ENCODE measurements at places on chromosomes 2 and 18. TPM values are rescaled to one million over a fixed set of nuclear protein-coding genes. Genes with fewer than 3 reads are reported as not detected.

GKN2 gene
- not detected for total RNA-seq

RHBDD1 gene
- 41.0 TPM for total RNA-seq

DNA sequence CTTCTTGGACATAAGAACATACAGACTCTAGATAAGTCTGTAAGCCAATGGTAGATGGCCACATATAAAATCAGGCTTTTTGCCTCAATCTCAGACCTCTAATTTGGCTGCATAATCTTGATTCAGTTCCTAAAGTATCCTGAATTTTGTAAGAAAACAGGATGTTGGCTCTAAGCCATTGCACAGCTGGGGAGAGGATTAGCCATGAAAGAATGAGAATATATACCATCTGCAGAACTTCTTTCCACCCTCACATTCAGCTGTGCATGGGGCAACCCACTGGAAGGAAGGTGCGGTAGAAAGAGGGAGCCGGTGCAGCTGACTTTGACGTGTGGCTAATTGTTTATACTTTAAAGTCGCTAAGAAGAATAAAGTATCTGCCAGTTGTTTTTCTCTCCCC, 1061.6 kb upstream of the FAM98A start:
- no peaks in the 10 kb centered on the region for H3K4me1 ChIP-seq
- no peaks in the 10 kb centered on the region for H3K27me3 ChIP-seq
- no peak for DNase-seq

GRCh38 chr18:56844556-56844955, 193.4 kb downstream of the WDR7 start:
- no peak overlapping the region for H3K27ac ChIP-seq
- no peaks in the 10 kb centered on the region for H3K27me3 ChIP-seq
- no peaks in the 10 kb centered on the region for H3K4me1 ChIP-seq
- no peak for DNase-seq

PRSS56 gene
- not detected for total RNA-seq

- DNase-seq = no peak
- H3K27ac ChIP-seq = no peak overlapping the region
- H3K36me3 ChIP-seq = no peaks in the 10 kb centered on the region
- H3K4me1 ChIP-seq = no peaks in the 10 kb centered on the region
Observed at GRCh38 chr2:240298117-240298790, 137.2 kb upstream of the GPC1 start.

GRCh38 chr2:170354855-170355780, 177.2 kb downstream of the MYO3B start:
- H3K4me3 ChIP-seq = no peak overlapping the region
- DNase-seq = no peak
- H3K27ac ChIP-seq = no peak overlapping the region
- H3K4me1 ChIP-seq = peaks cover 11% of the 10 kb centered on the region
- no peaks in the 10 kb centered on the region for H3K27me3 ChIP-seq
- no peaks in the 10 kb centered on the region for H3K36me3 ChIP-seq

- H3K27ac ChIP-seq = peak overlapping the region; percentile 90
- no peaks in the 10 kb centered on the region for H3K27me3 ChIP-seq
- no peak for DNase-seq
- H3K4me1 ChIP-seq = peaks cover 84% of the 10 kb centered on the region
- H3K36me3 ChIP-seq = peaks cover 21% of the 10 kb centered on the region
- peak overlapping the region; percentile 17 for H3K4me3 ChIP-seq
Observed at GRCh38 chr2:105749583-105750400, 5.1 kb downstream of the NCK2 start.

DNA sequence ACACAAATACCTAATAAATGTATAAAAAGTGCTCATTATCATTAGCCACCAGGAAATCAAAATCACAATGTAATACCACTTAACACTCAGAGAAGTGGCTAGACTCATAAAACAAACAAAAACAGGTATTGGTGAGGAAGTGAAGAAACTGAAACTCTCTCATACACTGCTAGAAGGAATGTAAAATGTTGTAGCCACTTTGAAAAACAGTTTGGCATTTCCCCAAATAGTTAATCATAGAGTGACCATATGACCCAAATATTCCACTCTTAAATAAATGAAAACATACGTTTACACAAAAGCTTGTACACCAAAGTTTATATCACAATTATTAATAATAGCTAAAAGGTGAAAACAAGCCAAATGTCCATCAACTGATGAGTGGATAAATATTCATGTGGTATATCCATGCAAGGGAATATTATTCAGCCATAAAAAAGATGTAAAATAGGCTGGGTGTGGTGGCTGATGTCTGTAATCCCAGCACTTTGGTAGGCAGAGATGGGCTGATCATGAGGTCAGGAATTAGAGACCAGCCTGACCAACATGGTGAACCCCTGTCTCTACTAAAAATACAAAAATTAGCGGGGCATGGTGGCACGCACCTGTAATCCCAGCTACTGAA, 86.2 kb upstream of the COL5A2 start:
- no peak overlapping the region for H3K4me3 ChIP-seq
- H3K27me3 ChIP-seq = no peaks in the 10 kb centered on the region
- no peak overlapping the region for H3K27ac ChIP-seq
- H3K36me3 ChIP-seq = no peaks in the 10 kb centered on the region
- no peak for DNase-seq
- H3K4me1 ChIP-seq = peaks cover 4% of the 10 kb centered on the region

GRCh38 chr2:190179754-190180312, 117.3 kb upstream of the MSTN start:
- H3K4me1 ChIP-seq = peaks cover 10% of the 10 kb centered on the region
- H3K27ac ChIP-seq = no peak overlapping the region
- no peaks in the 10 kb centered on the region for H3K36me3 ChIP-seq
- no peak for DNase-seq
- no peaks in the 10 kb centered on the region for H3K27me3 ChIP-seq

ZNF385B gene
- not detected for total RNA-seq

GRCh38 chr18:12362473-12363174, 14.4 kb downstream of the AFG3L2 start:
- H3K36me3 ChIP-seq = peaks cover 85% of the 10 kb centered on the region
- H3K4me3 ChIP-seq = no peak overlapping the region
- H3K27me3 ChIP-seq = no peaks in the 10 kb centered on the region

DNA sequence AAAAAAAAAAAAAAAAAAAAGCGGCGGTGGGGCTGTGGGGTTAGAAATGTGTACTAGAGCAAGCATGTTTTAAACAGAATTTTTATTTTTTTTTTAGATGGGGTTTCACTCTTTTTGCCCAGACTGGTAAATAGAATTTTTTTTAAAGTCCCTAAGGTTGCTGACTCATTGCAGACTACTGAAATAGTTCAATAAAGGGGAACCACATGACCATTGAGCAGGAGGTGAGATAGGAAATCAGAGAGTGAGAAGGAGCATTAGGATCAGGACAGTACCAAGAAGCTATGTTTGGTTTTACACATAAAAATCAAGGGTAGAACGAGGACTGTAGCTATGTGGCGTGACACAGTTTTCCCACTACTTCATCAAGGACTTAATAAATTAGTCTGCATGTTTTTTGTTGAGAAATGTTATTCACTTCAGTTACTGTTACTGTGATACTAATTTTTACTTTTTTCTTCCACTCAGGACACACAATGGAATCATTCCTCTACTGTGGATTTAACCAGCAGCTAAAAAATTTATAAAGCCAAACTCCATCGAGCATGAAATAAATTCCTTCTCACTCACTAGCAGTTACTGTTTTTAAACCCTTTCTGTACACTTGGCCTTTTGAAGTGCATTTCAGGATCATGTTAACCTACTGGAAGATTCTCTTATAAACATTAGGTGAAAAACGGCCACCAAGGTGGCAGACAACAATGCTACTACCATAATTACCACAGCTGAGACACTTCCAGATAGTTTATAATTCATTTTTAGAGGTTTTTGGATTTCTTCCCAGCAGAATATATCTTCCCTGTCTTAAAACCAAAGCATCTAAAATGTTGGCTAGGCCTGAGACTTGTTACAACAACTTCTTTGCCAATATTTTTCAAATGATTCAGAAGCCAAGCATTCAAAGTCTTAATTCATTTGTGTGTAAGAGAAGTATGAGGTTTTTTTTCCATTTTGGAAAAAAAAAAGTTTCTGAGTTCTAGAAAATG, 33.2 kb downstream of the LAMA1 start:
- H3K4me1 ChIP-seq = no peaks in the 10 kb centered on the region
- no peak overlapping the region for H3K4me3 ChIP-seq
- no peak for DNase-seq
- H3K27ac ChIP-seq = no peak overlapping the region
- peaks cover 3% of the 10 kb centered on the region for H3K27me3 ChIP-seq

- no peak overlapping the region for H3K27ac ChIP-seq
- DNase-seq = no peak
- H3K27me3 ChIP-seq = peaks cover 13% of the 10 kb centered on the region
- no peaks in the 10 kb centered on the region for H3K36me3 ChIP-seq
- H3K4me3 ChIP-seq = no peak overlapping the region
Observed at GRCh38 chr2:216659276-216659675, 26.1 kb downstream of the IGFBP2 start.

ZNF521 gene
- 1.4 TPM for total RNA-seq

TRAPPC12 gene
- total RNA-seq = 158 TPM

- no peak for DNase-seq
- no peaks in the 10 kb centered on the region for H3K27me3 ChIP-seq
- no peaks in the 10 kb centered on the region for H3K36me3 ChIP-seq
- peaks cover 18% of the 10 kb centered on the region for H3K4me1 ChIP-seq
- no peak overlapping the region for H3K27ac ChIP-seq
- no peak overlapping the region for H3K4me3 ChIP-seq
Observed at GRCh38 chr18:54712306-54712705, 116.0 kb upstream of the RAB27B start.

SERPINB12 gene
- total RNA-seq = not detected

DSEL gene
- total RNA-seq = 1.5 TPM

DNA sequence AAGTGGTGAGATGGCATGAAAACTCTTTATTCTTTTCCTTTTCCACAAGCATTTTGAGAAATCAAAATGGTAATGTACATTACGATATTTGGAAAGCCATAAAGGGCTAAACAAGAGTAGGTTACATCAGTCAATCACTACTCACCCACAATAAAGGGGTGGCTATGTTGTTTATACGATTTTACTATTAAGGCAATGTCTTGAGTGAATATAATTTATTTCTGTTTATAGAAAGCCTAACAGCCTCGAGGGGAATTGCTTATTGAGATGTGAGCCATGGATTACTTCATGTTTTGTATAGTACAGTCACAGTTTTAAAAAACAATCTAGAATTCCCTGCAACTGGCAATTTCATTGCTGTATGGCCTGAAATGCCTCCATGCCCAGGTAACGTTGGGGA, 237.5 kb upstream of the RBBP8 start:
- DNase-seq = no peak
- H3K4me3 ChIP-seq = no peak overlapping the region
- H3K27me3 ChIP-seq = no peaks in the 10 kb centered on the region
- no peaks in the 10 kb centered on the region for H3K4me1 ChIP-seq
- H3K36me3 ChIP-seq = no peaks in the 10 kb centered on the region

- H3K27ac ChIP-seq = no peak overlapping the region
- H3K4me3 ChIP-seq = no peak overlapping the region
- no peaks in the 10 kb centered on the region for H3K27me3 ChIP-seq
- no peaks in the 10 kb centered on the region for H3K4me1 ChIP-seq
- DNase-seq = no peak
Observed at GRCh38 chr2:36185624-36186023, 170.0 kb upstream of the CRIM1 start.

- H3K27me3 ChIP-seq = no peaks in the 10 kb centered on the region
- no peaks in the 10 kb centered on the region for H3K36me3 ChIP-seq
- H3K4me1 ChIP-seq = no peaks in the 10 kb centered on the region
- DNase-seq = no peak
- no peak overlapping the region for H3K27ac ChIP-seq
- H3K4me3 ChIP-seq = no peak overlapping the region
Observed at GRCh38 chr2:8000870-8001269, 681.0 kb upstream of the ID2 start.

DNA sequence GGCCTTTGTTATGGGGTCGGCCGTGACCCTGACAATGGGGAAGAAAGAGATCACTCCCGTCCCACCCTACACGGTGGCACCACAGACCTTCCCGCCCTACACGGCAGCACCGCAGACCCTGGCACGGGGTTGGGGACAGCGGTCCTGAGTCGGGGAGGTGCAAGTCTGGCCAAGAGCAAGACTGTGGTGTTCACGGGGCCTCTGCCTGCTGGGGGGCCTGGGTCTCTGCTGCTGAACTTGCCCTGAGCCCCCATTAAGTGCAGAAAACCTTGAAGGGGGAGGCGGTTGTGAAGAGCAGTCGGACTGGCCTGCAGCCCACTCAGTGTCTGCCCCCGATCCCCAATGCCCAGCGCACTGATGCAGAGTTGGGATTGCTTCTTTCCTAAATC, 75.9 kb downstream of the SLC66A2 start:
- no peaks in the 10 kb centered on the region for H3K4me1 ChIP-seq
- no peak for DNase-seq
- H3K4me3 ChIP-seq = no peak overlapping the region
- peaks cover 17% of the 10 kb centered on the region for H3K27me3 ChIP-seq
- no peaks in the 10 kb centered on the region for H3K36me3 ChIP-seq

GRCh38 chr2:108958002-108958401, 31.0 kb downstream of the EDAR start:
- peaks cover 56% of the 10 kb centered on the region for H3K4me1 ChIP-seq
- no peaks in the 10 kb centered on the region for H3K36me3 ChIP-seq
- H3K4me3 ChIP-seq = no peak overlapping the region
- peak; percentile 31 for DNase-seq
- H3K27ac ChIP-seq = peak overlapping the region; percentile 15
- peaks cover 2% of the 10 kb centered on the region for H3K27me3 ChIP-seq

SLC19A3 gene
- total RNA-seq = not detected

- no peaks in the 10 kb centered on the region for H3K36me3 ChIP-seq
- H3K27me3 ChIP-seq = peaks cover 25% of the 10 kb centered on the region
- no peaks in the 10 kb centered on the region for H3K4me1 ChIP-seq
Observed at GRCh38 chr18:75104483-75104882, 104.5 kb downstream of the PTGR3 start.

DNA sequence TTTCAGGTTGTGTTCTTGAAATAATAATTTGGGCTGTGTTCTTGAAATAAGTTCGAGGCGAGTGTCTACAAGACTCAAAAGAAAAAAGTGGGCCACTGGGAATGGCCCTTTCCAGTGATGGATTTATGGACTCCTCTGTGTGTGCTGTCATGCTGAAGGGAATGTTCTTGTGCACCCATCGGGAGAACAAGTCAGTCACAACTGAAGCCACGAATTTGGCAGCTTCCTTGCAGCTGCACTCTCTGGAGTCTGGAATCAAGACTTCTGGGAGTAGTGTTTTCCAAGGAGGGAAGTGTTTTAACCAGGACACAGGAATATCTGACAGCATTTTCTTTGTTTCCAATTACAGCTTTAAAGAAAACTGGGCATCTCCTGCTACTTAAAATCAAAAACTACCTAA, 620 bp downstream of the SLC14A1 start:
- no peaks in the 10 kb centered on the region for H3K27me3 ChIP-seq
- no peak overlapping the region for H3K4me3 ChIP-seq
- DNase-seq = no peak

RNASEH1 gene
- total RNA-seq = 24.9 TPM

- H3K36me3 ChIP-seq = no peaks in the 10 kb centered on the region
- no peak overlapping the region for H3K27ac ChIP-seq
- no peak overlapping the region for H3K4me3 ChIP-seq
- no peaks in the 10 kb centered on the region for H3K4me1 ChIP-seq
Observed at GRCh38 chr2:61645911-61646310, 107.8 kb upstream of the XPO1 start.

Data from T-cell (primary cell).